Naive B cell (primary cell): ENCODE measurements at places on chromosomes 11 and 22.

DNA sequence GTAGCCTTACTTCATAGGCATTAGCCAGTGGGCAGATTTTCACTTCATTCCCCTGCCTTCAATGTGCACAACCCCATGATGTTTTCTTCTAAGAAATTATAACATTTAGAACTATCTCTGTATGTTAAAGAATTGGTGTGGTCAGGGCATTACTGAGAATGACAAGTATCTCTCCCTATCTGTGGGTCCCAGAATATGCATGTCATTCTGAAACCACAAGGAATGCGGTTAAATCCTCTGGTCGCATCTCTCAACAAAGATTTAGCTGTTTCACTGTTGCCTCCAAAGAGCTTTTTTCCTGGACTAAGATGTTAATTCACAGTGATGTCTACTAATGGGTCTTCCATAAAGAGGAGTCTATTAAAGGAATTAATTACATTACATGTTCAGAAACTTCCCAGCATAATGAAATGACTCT lies 62.7 kb downstream of the LIF start:
- DNase-seq, result no peak

GRCh38 chr11:132445859-132446291 lies 1075.5 kb downstream of the NTM start:
- DNase-seq, result no peak

- no peak for DNase-seq
Measured at GRCh38 chr22:48262596-48263430, 1500.4 kb downstream of the TBC1D22A start.

DNA sequence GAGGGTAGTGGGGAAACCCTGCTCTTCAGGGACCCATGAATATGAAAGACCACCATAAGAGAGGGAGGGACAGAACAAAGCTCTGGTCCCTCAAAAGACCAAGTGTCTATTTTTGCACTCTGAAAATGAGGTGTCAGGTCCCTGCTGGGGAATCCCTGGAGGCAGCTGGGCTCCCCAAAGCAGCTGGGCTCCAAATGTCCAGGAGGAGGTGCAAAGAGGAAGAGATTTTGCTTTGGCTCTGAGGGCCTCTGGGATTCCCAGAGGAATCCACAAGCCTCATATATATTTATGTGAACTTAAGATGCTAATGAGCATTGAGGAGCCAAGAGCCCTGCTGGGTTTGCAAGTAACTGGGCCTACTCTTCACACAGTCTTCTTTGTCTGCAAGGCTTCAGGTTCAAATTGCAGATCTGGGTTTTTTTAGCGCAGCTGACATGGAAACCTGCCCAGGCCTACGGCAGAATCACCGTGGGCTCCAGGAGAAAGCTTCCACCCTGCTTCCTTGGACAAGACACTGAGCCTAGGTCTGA lies 26.0 kb downstream of the CLMP start:
- DNase-seq, result no peak

- no peak for DNase-seq
Measured at GRCh38 chr11:121512468-121513465, 60.0 kb upstream of the SORL1-AS1 start.

- no peak for DNase-seq
Measured at GRCh38 chr11:75267171-75267970, 26.8 kb downstream of the TPBGL start.

DNA sequence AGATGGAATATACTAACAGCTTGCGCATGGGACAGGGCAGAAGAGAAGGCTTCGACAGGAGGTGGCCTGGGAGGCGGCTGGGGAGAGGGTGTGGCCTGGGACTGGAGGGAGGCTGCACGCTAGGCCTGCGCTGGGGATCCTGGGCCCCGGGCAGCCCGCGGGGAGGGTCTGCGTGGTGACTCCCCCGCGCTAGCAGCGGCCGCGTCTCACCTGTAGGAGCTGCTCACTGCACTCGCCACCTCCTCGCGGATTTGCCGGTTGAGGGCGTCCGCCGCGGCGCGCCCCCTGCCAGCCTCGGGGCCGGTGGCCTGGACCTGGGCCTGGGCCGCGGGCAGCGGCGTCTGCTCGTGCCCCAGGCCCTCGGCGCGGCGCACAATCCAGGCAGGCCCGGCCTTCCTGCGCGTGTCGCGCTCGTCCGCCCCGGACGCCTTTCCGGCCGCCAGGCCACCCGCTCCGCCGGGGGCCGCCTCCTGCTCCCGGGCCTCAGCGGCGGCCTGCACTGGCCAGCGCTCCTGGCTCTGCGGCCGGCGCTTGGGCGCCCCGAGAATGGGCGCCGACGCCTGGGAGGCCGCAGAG lies 1.5 kb downstream of the MAP6 start:
- no peak for DNase-seq

DNA sequence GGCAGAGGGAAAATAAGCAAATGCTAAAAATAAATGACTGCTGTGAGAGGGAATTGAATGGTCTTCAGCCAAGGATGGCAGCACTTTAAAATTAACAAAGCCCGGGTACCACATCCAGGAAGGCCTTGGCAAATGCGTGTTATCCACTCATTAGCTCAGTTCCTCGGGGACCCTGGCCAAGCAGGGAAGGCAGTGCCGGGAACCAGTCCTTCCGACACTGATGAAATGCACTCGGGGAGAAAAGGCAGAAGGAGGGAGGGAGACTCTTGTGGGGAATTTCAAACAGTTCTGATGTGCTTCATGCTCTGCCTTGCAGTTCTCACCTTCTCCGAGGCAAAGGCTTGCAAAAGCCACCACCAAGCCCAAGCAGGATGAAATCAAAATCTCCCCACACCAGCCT lies 38.3 kb downstream of the CLPB start:
- DNase-seq, result no peak

GRCh38 chr22:22198751-22199150 lies 45.8 kb upstream of the VPREB1 start:
- DNase-seq, result no peak

DNA sequence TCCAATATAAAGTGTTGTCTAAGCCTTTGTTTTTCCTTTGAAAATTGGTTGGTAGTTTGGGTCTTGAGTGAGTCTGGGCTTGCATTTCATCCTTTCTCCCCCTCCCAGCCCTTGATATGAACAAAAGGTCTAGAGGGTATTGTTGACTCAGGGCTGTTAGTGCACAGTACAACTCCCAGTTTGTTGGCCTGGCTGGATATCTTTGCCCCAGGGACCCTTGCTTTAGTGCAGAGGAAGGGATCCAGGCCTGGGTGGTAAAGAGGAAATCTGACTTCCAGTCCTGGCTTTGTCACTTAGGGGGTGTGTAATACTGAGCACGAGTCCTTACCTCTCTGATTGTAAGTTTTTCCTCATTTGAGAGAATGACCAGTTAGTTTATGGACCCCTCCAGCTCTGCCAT lies 330.4 kb downstream of the TMEM135 start:
- DNase-seq, result no peak

DNA sequence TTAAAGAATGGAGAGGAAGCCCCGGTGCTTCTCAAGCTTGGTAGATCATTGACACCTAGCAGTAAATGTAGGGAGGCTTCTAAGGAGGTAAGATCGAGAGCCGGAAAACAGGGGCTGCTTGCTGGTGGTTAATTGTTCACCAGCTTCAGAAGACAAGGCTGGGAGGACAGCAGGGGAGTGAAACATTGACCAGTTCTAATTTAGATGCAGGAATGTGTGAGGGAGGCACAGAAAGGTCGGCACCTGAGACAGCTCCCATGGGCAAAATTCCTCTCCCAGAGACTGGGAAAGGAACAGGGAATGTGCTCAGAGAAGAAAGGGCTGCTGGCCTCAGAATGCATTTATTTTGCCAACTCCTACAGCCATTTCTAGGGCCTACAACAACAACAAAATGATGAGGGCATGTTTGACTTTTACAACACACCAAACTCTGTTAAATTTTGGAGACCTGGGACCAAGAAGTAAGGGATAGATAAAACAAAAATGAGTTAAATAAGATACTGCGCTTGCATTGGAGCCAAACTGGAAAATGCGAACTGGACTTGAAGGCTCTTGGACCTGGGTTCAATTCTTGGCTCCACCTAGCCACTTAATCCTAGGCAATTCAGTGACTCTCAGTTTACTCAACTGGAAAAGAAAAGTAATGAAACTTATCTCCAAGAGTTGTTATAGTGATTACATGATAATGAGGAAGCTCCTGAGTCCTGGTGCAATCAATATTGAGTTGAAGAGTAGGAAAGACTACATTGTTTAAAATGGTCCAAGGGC lies 31.0 kb downstream of the FZD4 start:
- DNase-seq, result no peak

DNA sequence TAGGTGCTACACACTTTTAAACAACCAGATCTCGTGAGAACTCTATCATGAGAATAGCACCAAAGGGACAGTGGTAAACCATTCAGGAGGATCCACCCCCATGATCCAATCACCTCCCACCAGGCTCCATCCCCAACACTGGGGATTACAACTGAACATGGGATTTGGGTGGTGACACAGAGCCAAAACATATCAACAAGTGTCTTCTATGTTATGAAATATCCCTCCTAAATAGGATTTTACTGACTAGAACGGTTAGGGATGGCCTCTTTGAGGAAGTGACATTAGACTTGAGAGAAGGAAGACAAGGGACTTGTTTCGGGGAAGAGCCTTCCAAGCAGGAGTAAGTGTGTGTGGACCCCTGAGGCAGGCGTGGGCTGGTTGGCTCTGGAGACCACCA lies 11.9 kb upstream of the MRPL11 start:
- DNase-seq, result no peak

GRCh38 chr11:35088676-35089075 lies 50.3 kb upstream of the CD44 start:
- DNase-seq, result no peak

- DNase-seq, result no peak
Measured at GRCh38 chr11:65871811-65872548, 620 bp downstream of the EFEMP2 start.

DNA sequence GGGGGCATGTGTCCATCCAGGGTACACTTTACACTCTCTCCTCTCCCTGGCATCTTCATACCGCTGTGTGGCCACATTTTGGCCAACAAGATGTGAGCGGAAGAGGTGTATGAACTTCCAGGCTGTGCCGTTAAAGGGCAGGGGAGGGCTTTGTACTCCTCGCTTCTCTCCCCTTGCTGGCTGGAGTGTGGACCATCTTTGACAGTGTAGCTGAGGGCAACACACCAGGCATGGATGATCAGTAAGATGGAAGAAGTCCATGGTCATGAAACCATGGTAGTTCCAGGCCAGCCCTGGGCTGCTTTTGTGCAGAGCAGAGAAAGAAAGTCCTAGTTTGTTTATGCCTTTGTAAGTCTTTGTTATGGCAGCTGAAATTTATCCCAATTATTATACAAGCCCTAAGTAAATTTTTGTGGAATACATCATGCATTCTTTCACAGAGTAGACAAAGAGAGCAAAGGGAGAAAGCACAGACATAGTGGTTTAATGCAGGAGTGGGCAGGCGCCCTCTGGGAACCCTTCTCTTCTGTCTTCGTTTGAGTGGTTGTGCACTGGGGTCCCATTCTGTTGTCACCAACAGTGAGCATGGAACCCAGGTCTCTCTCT lies 70.4 kb downstream of the FBXO7 start:
- no peak for DNase-seq
